GM19239 (cell line): ENCODE measurements at places on chromosomes 1 and 21.

DNA sequence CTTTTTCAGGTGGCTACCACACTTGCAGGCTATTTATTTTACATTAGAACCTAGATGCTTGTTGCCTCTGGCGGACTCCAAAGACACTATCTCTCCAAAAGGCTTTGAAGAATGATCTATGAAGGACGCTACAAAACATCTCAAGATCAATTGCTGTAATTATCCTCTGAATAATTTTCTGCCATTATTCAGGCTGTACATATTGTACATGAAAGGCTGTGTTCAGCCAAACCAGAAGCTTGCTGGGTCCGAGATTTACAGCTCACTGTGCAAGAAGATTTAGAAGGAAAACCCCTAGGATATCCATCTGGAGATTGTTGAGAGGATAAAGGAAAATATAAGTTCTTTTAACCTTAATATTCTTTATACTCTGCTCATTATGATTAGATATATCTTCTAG is 523.6 kb upstream of the PLXNA2 start:
- DNase-seq, result no peak

DNA sequence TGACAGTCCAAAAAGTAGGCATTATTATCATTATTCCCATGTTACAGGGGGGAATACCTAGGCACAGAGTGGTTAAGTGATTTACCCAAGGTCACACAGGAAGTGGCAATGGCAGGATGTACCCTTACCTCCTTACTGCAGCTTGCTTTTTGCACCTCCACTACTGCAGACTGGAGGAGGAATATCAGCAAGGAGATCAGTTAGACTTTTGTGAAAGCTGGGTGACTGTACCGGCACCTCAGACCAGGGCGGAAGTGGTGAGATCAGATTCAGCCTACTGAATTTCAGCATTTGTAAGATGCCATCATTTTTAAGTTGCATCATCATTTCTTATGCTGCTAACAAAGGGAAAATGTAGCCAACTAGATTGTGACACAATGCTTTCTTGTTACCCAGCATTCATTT is 4.5 kb downstream of the ADARB1 start:
- DNase-seq, result no peak

- DNase-seq, result no peak
Observed at GRCh38 chr1:156356262-156356874, 12.6 kb upstream of the RHBG start.

DNA sequence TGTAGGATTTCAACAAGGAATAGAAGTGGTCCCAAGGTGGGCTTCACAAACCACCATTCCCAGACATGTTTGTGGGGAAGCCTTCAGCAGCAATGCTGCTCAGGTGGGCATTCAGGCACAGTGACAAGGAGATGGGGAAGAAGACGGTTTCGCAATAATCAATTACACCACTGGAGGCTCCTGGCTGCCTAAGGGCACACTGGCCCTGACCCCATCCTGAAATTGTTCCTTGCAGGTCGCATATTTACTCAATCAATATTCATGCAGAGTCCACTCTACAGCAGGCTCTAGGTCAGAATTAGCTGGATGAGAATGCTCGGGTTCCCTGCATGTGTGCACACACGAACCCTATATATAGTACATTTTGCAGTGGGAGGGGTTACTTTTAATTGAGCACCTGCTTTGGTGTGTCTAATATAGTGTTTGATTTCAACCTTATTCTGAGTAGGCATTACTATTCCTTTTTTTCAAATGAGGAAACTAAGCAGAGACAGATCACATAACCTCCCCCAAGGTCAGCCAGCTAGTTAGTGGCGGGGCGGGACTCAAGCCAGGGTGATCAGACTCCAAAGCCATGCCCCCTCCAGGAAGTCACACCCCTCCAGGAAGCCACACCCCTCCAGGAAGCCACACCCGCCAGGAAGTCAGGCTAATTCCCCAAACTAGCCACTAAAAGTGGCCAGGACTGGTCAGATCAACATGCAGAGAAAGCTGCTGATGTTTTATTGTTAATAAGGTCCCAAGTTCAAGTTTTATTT is 106.5 kb downstream of the HLCS start:
- DNase-seq, result peak; percentile 28

GRCh38 chr1:247421074-247421473 is 5.1 kb downstream of the NLRP3 start:
- DNase-seq, result no peak

- no peak for DNase-seq
Observed at GRCh38 chr1:18716112-18716784, 85.6 kb downstream of the PAX7 start.

GRCh38 chr1:151372058-151372934 is at the start of gene SELENBP1:
SELENBP1 (minus strand) TSS chr1:151372705; CDS start chr1:151372641, 64 bp downstream.
- no peak for DNase-seq

- no peak for DNase-seq
Observed at GRCh38 chr1:71026093-71026492, 21.5 kb downstream of the PTGER3 start.

DNA sequence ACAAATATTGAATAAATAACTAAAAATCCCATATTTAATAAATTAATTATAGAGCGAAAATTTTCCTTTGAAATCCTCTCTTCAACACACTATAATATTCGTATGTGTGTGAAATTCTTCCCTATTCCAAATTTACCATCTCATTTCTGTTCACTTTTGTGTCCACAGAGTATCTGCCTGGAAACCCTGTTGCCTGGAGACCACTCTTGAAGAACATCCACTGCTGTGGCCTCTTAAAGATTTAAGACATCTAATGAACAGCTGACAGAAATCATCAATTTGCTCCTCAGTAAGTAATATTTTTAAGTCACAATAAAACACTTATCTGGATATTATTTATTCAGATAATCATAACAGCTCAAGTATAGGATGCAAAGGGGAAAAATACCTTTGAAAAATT is 69.7 kb downstream of the CYYR1 start:
- DNase-seq, result no peak

- DNase-seq, result peak; percentile 70
Observed at GRCh38 chr1:16420424-16421118, 16.7 kb downstream of the SPATA21 start.

GRCh38 chr1:110292031-110292741 is 47.0 kb upstream of the RBM15 start:
- DNase-seq, result no peak

DNA sequence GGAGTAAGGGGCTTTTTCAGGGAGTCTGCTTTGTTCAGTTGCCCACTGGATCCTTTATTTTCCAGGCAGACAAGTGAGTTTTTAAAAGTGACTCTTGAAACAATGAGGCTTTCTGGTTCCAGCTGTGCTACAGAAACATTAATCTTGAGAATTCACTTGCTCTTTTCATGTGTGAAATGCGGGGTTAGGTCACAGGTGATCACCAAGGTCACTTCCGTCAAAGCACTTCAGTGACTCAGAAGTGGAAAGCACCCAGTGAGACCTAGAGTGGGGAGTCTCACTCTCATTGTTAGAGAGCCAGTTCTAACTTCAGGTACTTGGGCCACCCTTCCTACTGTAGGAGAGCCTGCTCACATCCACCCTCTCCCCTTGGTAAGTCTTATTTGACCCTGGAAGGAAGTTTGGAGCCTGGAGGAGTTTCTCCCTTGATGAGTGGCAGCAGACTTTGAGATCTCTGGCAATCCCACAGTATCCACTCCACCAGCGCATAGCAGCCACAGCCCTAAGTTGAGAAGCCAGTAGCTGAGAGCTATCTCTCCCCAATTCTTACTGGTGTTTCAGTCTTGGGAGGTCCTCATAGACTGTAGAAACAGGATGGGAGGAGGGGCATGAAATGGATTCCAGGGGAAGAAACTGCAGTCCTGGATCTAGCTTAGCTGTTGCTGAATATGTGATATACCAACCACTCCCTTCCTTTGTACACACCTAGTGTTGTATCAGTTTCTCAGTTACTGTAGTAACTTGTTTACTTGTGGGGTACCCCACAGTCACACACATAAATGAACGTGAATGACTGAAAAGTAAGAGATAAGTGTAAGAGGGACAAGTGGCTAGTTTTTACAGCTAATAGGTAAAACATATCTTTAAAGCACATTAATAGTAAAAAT is 3.1 kb downstream of the TACSTD2 start:
- DNase-seq, result peak; percentile 61

DNA sequence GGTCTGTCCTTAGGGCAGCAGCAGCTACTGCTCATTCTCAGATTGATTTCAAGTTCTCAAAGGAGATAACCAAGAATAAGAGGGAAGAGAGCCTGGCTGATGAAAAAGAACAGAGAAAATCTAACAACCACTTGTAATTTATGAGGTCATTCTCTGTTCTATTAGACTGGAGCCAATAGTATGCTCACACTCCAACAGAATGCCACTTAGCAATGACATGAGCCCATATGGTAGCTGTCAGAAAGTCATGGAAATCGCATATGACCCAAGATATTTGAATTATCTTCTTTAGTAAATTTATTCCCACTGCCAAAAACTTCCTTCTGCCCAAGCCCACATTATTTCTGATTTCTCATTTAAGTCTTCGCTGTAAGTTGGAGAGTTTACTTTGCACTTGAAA is 53.7 kb upstream of the PLA2G4A start:
- DNase-seq, result no peak

DNA sequence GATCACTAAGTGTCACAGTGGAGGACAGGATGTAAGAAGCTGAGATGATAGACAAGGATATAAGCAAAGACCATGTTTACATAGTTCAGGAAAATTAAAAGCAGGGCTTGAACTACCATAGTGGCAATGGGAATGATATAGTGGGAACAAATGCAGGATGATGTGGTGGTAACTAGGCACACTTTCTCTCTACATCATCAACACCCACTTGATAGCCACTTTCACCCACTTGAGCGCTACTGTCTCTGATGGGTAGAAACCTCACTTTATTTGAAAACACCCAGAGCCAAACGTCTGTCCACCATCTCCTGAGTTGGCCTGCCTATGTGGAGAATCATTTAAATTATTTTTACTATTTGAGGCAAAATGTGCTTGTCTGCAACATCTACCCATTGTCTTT is 305.0 kb upstream of the ST6GALNAC5 start:
- DNase-seq, result no peak

DNA sequence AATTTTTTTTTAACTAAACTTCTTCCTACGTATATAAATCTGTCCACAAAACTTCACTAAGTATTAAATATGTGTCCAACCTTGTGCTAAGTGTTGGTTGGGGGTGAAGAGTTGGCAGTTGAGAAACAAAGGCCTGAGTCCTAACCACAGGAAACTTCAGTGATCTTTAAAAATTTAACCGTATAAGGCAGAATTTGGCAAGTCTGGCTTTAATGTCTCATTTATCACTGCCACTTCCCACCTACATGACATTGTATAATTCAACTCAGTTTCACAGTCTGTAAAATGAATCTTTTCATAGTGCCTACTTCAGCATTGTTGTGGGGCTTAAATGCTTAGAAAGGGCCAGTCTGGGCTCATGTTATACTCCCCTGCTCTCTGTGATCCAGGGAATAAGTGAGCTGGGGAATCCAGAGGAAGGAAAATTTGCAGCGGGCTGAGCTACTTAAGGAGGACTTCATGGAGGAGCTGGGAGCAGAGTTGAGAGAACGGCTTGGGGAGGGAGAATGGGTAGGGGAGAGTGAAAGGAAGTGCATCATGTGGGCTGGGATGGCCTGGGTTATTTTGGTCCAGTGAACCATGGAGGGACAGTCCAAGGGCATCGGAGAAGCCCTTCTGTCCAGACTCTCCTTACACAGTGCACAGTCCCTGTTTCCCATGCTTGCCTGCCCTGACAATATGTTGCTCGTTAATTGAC is 14.5 kb downstream of the IFNAR2 start:
- no peak for DNase-seq

DNA sequence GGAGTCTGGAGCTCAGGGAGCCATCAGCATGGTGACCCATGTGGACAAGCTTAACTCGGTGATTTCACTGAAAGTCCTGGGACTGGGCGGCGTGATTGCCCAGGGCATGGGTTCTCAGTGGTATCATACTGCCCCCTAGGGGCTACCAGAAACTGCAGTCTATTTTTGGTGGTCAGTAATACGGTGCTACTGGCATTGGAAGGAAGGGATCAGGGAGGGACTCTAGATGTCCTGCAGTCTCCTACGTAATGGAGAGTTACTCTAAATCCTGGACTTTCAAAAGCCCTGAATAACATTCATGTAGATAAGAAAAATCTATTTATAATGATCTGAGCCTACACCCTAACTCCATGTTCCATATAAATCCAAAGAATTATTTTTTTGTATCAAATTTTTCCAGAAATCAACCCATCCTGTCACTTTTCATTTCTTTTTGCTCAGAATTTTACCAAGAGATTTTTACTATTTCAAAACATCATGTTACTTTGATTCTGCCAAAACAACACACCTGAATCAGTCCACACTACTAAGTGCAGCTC is 37.3 kb downstream of the PABPC4 start:
- DNase-seq, result peak; percentile 72

- DNase-seq, result peak; percentile 26
Observed at GRCh38 chr1:167328816-167329483, 108.3 kb downstream of the POU2F1 start.

DNA sequence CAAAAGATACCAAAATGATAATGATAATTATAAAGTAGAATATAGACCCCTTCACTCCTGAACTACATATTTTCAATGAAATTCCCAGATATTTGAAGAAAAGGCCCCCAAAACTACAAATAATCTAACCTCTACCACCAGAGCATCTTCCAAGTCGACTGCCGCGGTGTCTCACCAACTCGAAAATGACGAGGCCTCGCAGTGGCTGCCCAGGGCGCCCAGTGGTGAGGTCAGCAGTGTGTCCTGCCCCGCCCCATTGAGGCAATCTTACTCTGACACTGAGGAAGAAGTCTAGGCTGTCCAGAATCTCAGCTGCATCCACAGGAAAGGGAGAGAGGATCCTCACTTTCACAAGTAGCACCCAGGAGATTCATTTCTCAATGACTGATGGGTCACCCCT is 5.2 kb downstream of the DUSP10 start:
- DNase-seq, result no peak

- no peak for DNase-seq
Observed at GRCh38 chr1:33667386-33668282, 195.2 kb downstream of the ZSCAN20 start.

GRCh38 chr1:180181048-180181447 is 26.4 kb downstream of the QSOX1 start:
- no peak for DNase-seq

DNA sequence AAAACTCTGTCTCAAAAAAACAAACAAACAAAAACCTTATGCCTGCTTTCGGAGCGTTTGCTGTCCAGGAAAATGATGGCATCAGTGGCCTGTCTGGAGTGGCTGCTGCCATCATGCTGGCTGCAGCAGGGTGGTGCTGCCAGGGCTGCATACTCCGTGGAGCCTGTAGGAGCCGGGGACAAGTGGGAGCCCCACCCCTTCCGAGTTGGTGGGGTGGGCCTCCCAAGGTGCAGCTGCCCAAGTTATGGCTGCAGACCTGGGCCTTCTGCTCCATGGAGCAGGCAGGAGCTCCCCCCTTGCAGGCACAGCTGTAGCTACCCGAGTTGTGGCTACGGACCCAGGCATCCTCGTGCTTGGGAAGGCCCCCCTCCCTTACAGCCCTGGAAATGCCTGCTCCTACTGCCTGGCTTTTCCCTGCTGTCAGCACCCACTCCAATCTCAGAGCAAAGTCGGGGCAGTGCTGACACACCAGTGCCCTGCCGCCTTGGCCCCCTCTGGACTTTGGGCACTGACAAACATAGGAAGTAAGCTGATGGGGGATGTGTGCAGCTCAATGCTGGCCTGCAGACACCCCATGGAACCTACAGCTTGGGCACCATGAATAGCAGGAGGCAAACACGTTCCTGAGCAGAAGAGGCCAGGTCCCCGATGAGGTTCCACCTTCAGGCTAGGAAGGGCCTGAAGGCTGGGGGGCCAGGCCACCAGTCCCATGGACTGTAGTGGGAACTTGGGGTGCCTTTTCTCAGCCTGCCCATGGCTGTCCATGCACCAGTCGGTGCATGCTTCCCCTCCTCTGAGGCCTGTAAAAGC is 60.4 kb downstream of the CC2D1B start:
- DNase-seq, result no peak

- no peak for DNase-seq
Observed at GRCh38 chr1:157137408-157138219, 581 bp downstream of the ETV3 start.

GRCh38 chr1:185670187-185670627 is 64.0 kb upstream of the HMCN1 start:
- no peak for DNase-seq
